ENCODE measurements at places on chromosomes 3 and 15.
A peak's percentile ranks its signal among the peaks of the same experiment; 100 is the strongest.

GRCh38 chr3:188296761-188297612 is 143.0 kb downstream of the LPP start:
- no peak for DNase-seq

GRCh38 chr3:89851974-89852621 is 744.7 kb downstream of the EPHA3 start:
- no peak for DNase-seq

DNA sequence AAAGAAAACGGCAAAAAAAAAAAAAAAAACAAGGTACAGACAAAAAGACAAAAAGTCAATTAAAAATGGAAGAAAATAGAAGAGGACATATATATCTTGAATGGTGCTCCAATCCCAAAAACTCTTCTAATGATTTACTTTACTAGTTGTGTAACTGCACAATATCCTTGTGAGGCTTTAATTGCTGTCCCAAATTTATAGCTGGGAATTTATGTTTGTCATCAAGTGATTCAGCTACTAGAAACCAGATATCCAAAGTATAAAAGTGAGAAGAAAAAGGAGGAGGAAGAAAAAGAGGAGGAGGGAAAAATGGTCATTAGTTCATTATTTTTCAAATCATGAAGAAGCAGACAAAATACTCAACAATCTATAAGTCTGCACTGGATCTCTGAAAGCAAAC is 150.8 kb upstream of the ARPP21 start:
- DNase-seq, result no peak

- DNase-seq, result no peak
Observed at GRCh38 chr3:65901226-65901625, 137.5 kb downstream of the MAGI1 start.

DNA sequence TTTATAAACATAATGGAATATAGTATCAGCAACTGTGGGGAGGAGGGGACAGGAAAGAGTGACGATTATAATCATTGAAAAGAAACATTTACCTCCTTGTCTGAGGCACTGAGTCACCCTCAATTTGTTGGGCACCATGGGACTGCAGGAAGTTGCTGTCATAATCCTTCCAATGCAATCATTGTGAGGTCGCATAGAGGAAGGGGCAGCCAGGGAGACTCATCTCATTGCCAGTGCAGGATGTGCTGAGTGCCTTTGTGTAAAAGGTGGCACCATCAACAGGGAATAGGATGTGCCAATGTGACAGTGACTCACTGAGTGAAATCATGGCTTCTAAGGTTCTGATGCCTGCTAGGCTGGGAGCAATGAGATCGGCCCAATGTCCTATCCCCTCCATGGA is 300.4 kb upstream of the ADAMTS9 start:
- DNase-seq, result no peak

GRCh38 chr3:151660885-151661284 is 72.8 kb upstream of the AADACL2 start:
- DNase-seq, result no peak

DNA sequence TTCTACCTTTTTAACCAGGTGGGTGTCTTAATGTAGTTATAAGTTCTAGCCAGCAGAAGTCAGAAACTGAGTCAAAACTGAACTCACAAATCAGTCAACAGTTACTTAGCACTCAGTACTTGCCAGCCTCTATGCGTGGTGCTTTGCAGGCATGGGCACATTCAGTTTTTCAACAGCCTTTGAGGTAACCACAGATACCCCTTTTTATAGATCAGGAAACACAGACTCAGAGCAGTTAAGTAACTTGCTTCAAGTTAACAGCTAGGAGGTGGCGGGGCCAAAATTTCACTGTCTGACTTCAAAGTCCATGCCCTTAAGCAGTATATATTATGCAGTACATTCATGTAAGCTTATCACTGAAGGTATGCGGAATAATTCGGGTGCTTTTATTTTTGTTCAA is 139.4 kb downstream of the FHIT start:
- DNase-seq, result peak; percentile 83

- DNase-seq, result peak; percentile 82
Observed at GRCh38 chr3:127672429-127673190, at the start of gene ABTB1. TSS of gene ABTB1 (plus strand) at chr3:127672952. CDS start at chr3:127673026, 74 bp downstream.

DNA sequence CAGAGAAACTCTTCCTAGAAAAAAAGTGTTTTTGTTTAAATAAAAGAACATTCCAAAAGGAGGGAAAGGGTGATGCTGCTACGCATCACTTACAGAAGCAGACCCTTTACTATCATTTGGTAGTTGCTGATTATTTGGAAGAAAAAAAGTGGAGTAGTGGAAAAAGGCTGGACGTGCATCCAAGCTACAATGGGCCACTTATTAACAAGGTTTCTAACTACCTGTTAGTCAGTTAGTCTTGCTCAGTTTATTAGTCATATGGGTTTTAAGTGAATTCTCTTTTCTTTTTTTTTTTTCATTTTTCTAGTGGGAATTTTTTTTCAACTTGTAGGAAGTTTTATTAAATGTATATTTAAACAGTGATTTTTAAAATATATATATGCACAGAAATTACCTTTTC is 866.0 kb downstream of the MCTP2 start:
- DNase-seq, result no peak

GRCh38 chr3:179526989-179527391 is 35.7 kb upstream of the ACTL6A start:
- no peak for DNase-seq

DNA sequence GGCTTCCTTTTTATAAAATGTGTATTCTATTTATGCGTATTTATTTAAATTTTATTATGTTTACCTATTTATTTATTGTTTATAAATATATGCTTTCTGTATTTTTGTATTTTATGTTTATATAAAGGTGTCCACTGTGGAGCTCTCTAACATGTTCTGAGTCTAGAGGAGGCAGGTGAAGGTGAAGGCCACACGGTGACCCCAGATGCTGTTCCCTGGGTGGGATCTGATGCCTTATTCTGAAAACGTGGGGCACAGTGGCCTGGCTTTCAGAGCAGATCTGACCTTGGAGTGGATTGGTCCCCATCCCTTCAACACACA is 104.7 kb upstream of the SLC7A14 start:
- DNase-seq, result no peak

DNA sequence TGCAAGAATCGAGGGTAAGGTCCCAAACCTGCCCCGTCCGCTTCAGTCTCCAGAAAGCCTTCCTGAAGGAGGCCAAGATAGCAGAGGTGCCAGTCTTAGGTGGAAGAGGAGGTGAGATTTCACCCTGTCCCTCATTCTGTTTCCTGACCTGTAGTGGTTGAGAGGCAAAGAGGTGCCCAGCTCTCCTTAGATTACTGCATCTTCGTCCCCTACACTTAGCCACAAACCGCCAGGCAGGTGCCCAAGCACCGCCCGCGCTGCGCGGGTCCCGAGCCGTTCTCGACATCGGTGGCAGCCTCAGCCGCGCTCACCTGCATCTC is 23.8 kb upstream of the POLG start:
- no peak for DNase-seq

- DNase-seq, result no peak
Observed at GRCh38 chr15:46955576-46955975, 761.7 kb upstream of the SEMA6D start.

DNA sequence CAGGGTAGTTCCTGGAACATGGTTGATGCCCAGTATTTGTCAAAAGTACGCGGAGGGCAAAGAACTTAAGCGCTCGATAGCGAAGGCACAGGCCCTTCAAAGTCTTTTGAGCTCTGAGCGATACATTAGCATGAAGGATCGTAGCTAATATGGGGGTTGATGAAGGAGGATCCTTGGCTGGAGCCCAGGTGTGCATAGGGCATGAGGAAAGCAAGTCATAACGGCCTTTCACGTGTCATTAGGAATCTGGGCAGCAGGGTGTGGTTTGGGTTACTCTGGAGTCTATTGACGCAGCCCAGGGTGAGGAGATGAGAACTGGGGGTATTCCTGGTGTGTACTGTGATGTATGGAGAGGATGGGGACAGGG is 31.7 kb downstream of the SPINK8 start:
- peak; percentile 2 for DNase-seq

- no peak for DNase-seq
Observed at GRCh38 chr3:123371426-123371825, 77.5 kb downstream of the ADCY5 start.

DNA sequence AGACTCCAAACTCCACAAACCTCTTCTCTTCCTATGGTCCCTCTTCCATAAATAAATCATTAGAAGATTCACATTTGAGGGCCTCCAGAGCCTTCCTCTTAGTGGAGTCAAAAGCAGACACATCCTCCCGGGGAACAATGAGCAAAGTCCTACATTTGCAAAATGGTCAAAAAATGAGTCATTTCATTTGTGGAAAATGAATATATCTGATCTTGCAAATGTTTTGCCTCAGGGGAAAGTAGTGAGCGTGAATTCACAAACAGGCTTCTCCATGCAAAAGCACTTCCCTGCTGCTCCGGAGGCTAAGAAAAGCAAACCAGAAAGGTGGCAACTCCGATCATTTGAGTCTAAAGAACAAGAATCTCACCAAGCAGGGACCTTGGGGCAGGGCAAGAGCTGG is 86.7 kb upstream of the IQSEC1 start:
- DNase-seq, result no peak

GRCh38 chr15:90060797-90061196 is 41.5 kb downstream of the IDH2 start:
- no peak for DNase-seq

- DNase-seq, result peak; percentile 10
Observed at GRCh38 chr3:122258757-122259371, 66.2 kb upstream of the CSTA start.

- no peak for DNase-seq
Observed at GRCh38 chr3:73557986-73558726, 66.6 kb downstream of the PDZRN3 start.

GRCh38 chr3:32194653-32195052 is 43.8 kb upstream of the CMTM8 start:
- DNase-seq, result no peak

DNA sequence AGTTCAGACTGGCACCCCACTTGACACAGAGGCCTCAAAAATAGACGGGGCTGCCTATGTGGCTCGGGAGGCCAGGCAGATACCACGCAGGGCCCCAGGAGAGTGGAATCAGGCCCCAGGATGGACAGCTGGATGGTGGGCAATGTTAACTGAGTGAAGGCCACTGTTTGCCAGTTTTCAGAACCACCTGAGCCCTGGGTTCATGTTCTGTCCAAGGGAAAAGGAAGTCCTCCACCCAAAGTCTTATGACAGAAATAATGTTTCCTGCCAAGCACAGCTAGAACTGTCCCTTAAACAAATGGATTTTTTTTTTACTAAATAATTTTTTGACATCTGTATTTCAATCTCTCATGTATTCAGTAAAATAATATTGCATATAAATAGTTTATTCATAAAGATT is 228.4 kb downstream of the KLF13 start:
- no peak for DNase-seq

- DNase-seq, result no peak
Observed at GRCh38 chr15:47756872-47757271, 39.6 kb downstream of the SEMA6D start.

DNA sequence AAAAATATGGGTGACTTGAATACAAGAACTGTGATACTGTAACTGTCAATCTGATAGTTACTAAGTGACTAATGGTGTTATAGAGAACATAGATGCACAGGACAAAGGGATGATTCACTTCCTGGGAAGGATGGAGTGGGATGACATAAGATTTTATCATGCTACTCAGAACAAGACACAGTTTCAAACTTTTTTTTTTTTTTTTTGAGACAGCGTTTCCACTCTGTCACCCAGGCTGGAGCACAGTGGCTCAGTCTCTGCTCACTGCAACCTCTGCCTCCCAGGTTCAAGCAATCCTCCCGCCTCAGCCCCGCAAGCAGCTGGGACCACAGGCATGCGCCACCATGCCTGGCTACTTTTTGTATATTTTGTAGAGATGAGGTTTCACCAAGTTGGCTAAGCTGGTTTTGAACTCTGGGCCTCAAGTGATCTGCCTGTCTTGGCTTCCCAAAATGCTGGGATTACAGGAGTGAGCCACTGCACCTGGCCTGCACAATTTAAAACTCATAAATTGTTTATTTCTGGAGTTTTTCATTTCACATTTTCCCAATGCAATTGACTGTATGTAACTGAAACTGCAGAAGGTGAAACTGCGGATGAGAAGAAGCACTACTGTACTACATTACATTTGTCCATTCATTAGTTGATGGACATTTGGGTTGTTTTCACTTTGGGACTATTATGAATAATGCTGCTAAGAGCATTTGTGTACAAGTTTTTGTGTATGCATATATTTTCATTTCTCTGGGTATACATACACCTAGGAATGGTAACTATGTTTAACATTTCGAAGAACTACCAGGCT is 40.6 kb downstream of the ADIPOQ start:
- DNase-seq, result no peak

DNA sequence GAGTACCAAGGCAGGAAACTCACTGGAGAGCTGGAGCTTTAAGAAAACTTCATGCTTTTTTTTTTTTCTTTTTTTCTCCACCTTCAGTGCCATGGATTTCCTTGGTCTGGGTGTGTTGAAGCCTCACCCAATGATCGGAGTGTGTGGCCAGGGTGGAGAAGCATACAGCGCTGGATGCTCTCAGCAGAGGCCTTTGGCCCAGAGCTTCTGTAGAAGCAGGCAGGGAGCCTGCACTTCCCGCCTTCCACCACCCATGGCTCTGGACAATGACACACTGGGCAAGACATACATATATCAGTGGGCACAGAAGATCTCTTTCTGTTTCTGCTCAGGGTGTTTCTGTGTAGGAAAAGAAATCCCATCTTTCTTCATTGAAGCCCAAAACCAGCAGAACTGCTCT is 55.8 kb upstream of the ACAD9 start:
- DNase-seq, result no peak

GRCh38 chr15:28955160-28955992 is 69.6 kb downstream of the APBA2 start:
- DNase-seq, result no peak

GRCh38 chr3:52086976-52087663 is 30.7 kb upstream of the DUSP7 start:
- DNase-seq, result peak; percentile 5

DNA sequence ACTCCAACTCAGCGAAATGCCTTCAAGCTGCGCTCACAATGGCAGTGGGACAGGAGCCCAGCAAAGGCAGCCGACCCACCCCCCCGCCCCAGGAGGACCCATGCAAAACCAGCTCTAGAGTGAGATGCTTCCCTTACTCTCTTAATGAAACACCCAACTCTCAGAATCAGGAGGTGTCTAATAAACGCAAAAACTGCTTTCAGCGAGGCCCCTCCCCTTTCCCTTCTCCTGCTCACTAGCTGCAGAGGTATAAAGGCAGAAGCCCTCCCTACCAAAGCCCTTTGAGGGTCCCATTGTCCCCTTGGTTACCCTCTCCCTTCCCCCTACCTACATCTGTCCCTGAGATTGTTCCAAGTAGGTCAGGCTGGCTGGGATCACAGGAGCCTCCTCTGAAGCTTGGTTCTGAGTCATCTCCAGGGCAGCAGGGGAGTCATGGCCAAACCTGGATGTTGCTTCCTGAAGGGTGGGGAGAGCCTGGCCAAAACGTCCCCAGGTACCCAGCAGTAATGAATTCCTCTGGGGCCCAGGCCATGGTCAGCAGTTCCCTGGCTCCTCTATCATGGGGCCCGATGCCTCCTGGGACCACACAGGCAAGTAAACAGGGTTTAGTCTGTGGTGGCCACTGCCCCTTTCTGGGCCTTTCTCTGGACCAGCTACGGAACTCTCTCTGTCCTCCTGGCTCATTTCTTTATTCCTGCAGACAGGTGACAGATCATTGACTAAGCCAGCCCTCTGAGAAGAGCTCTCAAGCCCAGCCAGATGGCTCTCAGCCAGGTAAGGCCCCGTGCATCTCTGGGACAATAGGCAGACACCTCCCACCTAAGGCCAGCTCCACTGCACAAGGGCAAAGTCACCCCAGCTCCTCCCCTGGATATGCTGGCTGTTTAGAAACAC is 8.6 kb downstream of the KLHL25 start:
- DNase-seq, result peak; percentile 34

- DNase-seq, result no peak
Observed at GRCh38 chr15:97998307-97999071, 38.0 kb downstream of the ARRDC4 start.

All from T-helper 2 cell (primary cell).